ENCODE measurements at places on chromosomes 5 and 9.

- DNase-seq: no peak
These were observed 36.6 kb upstream of the CCL21 start for GRCh38 chr9:34746526-34746925.

GRCh38 chr5:133727636-133728035 lies 115.3 kb upstream of the FSTL4 start:
- no peak for DNase-seq

- DNase-seq: no peak
These were observed 58.3 kb downstream of the MTX3 start for GRCh38 chr5:79932510-79933504.

GRCh38 chr5:2721385-2722138 lies 29.9 kb downstream of the IRX2 start:
- DNase-seq: no peak
